SIG-M5 (cell line): ENCODE measurements at places on chromosomes 16 and 17.

GRCh38 chr16:74099530-74099929 is 197.1 kb upstream of the PSMD7 start:
- no peak for DNase-seq

DNA sequence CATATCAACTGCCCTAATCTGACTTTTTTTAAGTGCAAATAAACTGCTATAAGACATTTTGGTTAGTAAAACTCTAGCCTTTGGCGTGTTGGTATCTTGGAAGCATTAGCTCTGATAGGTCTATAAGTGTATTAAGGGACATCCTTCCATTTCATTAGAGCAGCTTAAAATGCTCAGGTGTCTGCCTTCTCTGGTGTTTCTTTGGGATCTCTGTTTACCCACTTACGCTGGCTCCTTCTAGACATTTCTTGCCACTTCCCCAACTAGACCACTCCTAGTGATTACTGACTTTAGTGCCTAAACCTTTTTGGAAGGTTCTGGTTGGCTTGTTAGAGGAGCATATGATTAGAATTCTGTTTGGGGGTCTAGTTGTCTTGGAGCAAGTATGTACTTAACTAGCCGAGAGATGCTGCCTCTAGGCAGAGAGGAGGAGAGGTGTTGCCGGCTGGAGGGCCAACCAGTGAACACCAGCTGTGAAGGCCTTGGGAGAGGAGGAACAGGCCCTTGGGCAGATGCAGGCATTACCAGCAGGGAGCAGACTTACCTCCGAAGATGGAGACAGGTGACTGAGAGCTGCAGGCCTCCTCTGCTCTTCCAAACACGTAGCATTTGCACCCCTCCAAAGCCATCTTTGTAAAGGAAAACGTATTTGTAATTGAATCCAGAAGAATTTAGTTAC is 15.2 kb upstream of the CLEC18C start:
- DNase-seq: no peak

- no peak for DNase-seq
Observed at GRCh38 chr17:42067371-42068091, 17.1 kb upstream of the C17orf113 start.

GRCh38 chr16:17408296-17408695 is 62.5 kb downstream of the XYLT1 start:
- DNase-seq: no peak

DNA sequence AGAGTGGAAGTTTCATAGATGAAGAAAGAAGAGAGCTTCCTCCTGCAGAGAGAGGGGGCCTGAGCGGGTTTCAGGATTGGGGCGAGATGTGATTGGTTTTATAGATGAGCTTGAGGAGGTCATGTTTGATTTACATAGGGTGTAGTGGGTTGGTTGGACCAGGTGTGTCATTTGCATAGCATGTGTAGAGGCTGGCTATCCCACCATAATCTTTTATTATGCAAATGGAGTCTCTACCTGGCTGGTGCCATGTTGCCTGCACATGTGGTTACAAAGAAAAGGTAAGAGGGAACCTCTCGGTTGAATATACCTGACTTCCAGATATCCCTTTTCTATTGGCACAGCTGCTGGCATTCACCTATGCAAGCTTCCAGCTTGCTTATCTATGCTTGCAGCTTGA is 228.1 kb downstream of the BCAS3 start:
- DNase-seq: no peak

GRCh38 chr16:17607075-17607509 is 136.3 kb upstream of the XYLT1 start:
- no peak for DNase-seq

GRCh38 chr16:83912519-83913244 is 13.8 kb downstream of the MLYCD start:
- DNase-seq: no peak

GRCh38 chr16:28935346-28935745 is 3.6 kb downstream of the CD19 start:
- no peak for DNase-seq

DNA sequence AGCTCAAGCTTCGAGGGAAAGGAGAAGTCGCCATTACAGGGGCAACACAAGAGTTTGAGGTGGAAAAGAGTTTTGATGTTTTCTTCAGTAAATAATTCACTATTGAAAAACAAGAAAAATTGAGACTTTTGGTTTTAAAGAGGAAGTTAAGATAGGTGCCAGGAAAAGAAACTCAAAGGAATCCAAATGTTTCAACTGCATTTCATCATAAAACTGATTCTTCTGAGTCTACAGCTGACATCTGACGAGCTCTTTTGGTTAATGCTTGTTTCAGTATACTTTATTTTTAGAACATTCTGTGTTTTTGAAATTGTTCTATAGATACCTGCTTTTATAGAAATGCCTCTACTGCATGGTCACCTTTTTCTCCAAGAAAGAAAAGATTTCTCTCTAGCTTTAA is 54.0 kb downstream of the ERN1 start:
- peak; percentile 32 for DNase-seq

DNA sequence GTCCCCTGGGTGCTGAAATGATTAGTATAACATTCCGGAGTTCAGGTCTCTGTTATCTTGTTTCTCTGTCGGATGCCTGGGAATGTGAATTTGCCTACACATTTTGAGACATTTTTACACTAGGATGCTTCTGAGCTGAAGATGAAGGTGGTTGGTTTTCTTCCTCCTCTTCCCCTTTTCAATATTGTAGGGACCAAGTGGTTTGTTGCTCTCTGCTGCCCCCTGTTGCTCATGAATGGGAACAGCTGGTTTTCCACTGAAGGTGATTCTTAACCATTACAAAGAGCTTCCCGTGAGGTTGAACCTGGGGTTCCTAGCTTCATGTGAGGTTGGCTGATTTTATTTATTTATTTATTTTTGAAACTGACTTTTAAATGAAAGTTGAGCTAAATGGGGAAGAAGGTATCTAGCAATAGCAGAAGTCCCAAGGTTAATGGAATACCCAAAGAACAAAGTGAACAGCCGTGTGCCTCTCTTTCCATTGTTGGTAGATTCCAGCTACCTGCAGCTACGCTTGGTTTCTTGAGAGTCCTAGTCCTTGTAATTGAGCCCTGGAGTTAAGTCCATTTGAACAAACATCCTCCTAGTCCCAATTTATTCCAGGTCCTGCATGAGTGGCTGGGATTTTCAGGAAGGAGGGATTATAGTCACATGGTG is 983.9 kb upstream of the EEF2KMT start:
- no peak for DNase-seq

GRCh38 chr16:13866073-13866472 is 53.9 kb upstream of the ERCC4 start:
- DNase-seq: no peak

DNA sequence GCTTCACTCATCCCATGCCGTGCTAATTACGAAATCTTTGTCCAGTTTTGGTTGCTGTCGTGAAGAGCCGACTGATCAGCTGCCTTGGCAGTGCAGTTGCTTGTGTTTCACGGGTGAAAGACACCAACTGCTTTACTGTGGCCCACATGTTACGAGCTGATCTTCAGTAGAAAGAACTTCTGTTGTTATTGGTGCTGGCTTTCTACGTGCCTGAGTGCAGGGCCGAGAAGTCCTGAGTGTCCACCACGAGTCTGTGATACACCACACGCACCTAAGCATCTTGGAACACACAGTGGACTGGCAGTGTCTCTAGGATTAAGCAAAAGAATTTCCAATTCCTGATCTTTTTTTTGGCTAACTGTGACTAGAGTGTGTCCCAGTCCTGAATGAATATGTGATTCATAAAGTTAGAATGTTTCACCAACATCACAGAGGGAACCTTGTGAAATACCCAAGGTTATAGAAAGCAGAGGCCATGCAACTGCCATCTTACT is 70.4 kb upstream of the CLEC18A start:
- DNase-seq: no peak

- DNase-seq: no peak
Observed at GRCh38 chr17:70006159-70006558, 68.9 kb upstream of the KCNJ16 start.

- DNase-seq: no peak
Observed at GRCh38 chr16:5216441-5217080, 119.0 kb upstream of the EEF2KMT start.

DNA sequence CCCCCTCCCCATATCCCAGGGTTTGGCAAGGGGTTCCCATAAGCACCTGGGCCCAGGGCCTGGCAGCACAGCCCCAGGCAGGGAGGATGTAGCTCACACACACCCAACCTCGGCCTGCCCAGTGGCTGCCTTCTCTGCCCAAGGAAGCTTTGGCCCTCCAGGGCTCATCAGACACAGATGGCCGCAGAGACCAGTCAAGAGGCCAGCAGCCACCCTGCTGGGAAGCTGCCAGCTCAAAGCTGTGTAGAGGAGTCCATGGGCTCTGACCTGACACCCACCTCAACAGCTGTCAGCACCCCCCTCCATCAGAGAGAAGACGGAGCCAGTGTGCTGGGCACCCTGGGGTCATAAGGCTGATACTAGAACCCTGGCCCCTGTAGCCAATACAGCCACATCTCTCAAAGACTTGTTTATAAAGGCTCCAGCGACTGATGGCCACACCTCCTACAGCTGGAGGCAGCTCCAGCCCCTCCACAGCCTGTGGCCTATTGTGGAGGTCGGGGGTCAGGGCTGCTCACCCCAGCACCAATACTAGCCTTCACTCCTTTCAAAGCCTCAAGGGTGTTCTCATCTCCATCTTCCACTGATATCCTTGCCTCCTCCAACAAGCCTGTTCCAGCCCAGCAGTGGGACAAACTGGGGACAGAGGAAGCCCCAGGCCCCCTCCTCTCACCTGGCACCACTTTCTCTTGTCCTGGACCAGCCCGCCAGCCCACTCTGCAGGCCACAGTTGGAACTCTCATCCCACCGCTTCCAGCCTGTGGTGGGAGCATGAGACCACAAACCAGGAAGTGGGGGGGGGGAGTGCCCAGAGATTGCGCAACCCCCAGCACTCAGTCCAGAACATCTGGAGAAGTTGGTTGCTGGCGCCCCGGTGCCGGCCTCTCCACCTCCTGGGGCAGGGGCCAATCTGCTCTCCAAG is 2.2 kb upstream of the MPG start:
- DNase-seq: no peak

DNA sequence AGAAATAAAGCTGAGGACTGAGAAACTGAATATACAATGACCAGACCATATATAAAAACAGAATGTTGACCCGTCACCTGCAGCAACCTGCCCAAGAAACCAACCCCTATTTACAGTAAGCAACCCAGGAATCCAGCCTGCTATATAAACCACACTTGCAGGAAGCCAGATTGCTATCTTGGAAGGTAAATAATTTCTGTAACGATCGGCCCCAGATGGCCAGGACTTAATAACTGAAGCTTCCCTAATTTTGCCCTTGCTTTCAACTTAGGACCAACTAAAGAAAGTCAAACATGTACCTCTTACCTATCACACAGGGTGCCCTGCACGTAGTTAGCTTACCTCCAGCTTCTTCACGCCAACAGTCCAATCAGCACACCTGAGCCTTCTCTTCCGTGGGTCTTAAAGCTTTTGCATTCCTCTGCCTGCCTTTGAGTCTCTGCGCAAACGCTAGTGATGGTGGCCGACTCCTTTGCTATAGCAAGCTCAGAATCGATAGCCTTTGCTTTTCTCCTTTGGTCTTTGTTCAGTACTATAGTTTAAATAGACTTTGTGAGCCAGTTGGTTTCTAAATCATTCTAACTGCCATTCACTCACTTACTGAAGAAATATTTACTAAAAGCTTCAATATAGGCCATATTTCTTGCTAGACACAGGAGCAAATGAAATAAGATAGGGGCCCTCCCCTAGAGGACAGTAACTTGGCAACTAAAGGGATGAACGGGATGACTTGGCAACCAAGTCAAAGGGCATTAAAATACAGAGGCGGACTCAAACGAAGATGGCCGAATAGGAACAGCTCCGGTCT is 31.3 kb downstream of the MPHOSPH6 start:
- DNase-seq: no peak

- DNase-seq: no peak
Observed at GRCh38 chr16:64656471-64656870, 465.4 kb downstream of the CDH11 start.

DNA sequence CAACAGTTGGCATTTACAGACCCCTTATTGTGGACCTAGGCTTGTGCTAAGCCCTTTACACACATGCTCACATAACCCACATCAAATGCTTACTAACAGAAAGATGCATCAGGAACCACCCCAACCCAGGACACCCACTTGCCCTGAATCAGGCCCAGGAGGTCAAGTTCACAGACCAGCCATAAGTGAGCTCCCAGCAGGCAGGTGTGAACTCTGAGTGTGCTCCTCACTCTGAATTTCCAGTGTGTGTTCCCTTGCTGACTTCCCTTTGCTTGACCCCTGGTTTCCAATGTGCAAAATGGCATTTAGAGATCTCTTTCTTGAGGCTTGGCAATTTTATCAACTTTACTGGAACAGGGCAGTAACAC is 87.0 kb downstream of the BMERB1 start:
- DNase-seq: no peak

- no peak for DNase-seq
Observed at GRCh38 chr16:13306161-13306995, 405.0 kb downstream of the SHISA9 start.

DNA sequence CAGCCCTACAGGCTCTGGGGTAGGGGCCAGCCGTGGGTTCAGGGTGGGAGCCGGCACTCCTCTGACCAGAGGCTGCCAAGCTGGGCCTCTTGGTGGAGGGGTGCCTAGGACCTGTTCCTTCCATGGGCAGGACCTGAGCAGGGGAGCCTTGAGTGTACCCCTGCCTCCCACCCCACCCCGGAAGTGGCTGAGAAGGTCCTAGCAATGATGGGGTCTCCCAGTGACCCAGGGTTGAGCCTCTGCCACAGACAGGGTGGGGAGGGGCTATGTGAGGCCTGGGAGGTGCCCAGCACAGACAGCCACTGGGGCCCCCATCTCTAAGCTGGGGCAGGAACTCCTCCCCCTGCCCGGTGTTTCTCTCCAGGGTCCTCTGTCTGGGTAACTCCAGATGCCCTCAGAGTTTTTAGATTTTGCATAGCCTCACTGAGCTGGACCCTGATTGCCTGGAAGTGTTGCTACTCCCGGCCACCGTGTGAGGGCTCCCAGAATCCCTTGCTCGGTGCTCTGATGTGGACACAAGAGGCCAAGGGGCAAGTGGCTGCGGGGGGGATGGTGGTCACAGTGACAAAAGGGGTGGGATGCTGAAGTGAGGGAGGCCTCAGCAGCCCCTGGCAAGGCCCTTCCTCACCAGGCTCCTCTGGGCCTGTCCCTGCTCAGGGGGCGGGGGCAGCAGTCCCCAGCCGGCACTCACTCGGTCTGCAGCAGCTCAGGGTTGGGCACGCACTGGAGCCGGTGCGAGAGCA is 6.4 kb upstream of the MTSS2 start:
- no peak for DNase-seq

DNA sequence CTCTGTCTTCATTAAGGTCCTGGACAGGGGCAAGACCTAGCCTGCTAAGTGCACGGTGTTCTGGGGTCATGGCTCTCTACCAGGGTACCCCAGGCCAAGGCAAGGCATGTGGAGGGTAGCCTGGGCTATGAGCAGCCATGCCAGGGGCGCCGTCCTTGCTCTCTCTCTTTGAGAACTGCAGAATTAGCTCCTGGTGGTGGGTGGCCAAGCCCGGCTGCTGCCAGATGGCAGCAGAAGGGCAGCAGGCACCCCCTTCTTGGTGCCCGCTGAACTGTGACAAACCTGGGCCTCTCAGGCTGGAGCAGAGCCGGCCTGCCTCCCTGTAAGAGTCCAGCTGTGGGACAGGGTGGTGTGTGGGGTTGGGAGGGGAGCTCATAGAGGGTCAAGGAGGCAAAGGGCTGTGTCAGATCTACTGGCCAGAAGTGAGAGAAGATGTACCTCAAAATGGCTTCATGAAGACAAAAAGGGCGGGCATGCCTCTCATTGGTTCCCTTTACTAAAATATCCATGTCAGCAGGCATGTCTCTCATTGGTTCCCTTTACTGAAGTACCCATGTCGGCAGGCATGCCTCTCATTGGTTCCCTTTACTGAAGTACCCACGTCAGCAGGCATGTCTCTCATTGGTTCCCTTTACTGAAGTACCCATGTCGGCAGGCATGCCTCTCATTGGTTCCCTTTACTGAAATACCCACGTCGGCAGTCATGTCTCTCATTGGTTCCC is 81.7 kb upstream of the SDK2 start:
- no peak for DNase-seq
